ENCODE measurements at places on chromosomes 7 and 10.

DNA sequence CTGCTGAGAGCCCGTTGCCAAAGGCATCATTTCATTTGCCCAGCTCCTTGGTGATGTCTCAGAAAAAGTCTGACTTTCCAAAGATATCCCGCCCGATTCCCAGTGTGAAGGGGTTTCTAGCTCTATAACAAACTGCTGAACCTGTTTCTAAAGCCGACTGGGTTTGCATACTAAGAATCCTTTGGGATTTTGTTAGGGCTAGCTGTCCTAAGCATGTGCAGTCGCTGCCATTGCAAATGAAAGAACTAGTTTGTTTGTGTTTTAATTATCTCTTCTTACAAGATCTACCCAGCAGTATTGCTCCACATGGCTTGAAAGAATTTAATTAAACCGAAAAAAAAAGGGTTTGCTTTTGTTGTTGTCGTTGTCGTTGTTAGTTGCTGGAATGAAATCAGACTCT is 476.6 kb downstream of the GATA3 start:
- DNase-seq = no peak

- no peak for DNase-seq
These were observed 450.8 kb downstream of the ETV1 start for GRCh38 chr7:13538669-13539068.

DNA sequence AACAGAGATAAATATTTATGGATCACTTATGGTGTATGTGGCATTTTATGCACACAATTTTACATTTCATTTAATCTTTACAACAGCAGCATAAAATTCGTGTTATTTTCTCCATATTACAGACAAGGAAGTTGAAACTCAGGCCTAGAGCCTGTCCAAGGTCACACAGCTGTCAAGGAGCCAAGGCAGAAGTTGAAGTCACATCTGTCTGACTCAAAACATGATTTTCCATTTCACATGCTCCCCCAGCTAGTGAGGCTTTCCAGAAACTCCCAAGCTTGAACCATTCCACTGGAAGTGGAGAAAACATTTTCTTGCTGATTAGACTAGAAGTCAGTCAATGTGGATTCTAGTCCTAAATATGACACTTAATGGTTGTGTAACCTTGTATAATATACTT is 110.5 kb downstream of the HECTD2 start:
- DNase-seq = no peak

DNA sequence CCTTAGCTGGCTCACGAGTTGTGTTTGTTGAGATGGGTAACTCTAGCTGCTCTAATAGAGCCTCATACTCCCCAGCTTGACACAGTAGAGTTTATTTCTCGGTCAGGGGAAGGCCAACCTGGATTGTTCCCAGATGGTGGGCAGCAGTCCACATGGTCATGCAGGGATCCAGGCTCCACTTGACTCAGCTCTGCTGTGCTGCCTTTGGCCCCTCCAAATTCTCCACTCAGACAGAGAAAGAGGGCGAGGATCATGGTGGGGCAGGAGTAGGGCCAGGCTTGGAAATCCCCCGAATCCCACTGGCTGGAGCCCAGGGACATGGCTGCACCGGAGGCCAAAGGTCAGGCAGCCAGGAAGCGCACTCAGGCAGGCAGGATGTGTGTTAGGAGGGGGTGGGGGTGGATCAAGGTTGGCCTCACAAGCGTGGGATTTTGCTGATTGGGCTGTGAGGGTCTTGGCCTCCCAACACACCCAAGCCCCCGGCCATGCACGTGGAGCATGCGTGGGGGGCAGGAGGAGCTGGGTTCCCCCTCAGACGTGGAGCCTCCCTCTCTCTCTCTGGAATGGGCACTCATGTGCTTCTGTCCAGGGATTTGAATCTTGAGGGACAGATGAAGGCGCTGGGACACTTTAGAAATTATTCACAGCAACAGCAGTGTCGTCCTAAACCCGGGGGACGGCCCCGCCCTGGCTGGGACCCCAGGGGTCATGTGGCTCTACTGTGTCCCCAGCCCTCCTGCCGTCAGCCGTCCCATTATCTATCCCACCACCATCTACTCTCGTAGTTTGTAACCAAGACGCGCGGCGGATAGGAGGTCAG is 44.8 kb downstream of the PDGFA start:
- DNase-seq = no peak

DNA sequence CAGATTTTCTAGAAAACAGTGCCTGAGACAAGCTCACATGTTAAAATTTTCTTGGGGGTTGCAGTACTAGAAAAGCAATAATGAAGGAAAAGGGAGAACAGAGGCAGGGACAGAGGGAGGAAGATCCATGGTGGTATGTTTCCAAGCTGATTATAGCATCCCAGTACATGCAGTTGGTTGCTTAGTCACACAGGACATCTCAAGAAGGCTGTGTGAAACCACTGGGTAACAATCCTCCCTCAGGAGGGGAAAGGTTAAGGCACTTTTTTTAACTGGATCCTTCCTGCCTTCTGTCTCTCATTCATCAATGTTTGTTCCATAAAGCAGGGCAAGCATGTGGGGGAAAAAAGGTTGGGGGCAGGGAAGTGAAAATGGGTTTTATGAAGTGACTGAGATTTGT is 6.1 kb upstream of the IMMP2L start:
- DNase-seq = no peak

- no peak for DNase-seq
These were observed 6.0 kb downstream of the RBP3 start for GRCh38 chr10:47354165-47354564.

- no peak for DNase-seq
These were observed 39.0 kb downstream of the MAD1L1 start for GRCh38 chr7:2193575-2194305.

DNA sequence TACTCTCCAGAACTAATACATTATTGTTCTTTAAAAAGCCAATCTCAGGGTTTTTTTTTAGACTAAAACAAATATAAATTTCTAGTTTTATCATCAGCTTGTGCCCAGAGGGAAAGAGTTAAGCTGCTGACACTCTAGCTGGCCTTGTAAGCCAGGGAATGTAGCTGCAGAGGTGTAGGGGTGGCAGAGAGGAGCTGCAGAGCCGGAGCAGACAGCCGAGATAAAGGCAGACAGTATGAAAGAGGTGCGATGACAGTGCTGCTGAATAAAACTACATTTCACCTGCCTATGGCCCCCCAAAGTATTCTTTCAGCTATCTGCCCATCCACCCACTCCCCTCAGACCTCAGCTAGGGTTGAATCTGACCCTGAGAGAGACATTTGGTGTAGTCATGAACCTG is 653.7 kb upstream of the ZWINT start:
- no peak for DNase-seq

- no peak for DNase-seq
These were observed 192.5 kb upstream of the SEMA3C start for GRCh38 chr7:81111358-81111757.

DNA sequence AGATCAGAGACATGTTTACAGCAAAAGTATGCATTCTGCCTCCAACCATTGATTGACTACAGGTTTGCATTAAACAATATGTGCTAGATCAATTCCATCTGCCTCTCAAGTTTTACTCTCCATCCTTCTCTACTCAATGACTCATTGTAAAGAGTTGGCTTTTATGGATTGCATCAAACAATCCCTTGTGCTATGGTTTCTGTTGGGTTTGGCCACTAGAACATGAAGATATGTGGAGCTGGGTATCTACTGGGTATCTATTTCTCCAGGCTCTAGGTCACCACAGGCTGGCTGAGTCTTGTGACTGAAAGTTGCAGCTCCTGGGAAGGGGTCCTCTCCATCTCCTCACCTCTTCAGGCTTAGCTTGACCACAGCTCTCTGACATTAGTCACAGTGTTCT is 204.7 kb downstream of the DGKI start:
- DNase-seq = no peak

- no peak for DNase-seq
These were observed 10.8 kb downstream of the GIMAP6 start for GRCh38 chr7:150621376-150621775.

- no peak for DNase-seq
These were observed 655.6 kb downstream of the LRMDA start for GRCh38 chr10:76086761-76087639.

GRCh38 chr7:136654406-136654805 is 214.0 kb upstream of the CHRM2 start:
- DNase-seq = no peak

GRCh38 chr10:131547129-131547799 is 235.7 kb upstream of the TCERG1L start:
- DNase-seq = no peak

- no peak for DNase-seq
These were observed 134.2 kb downstream of the OR13A1 start for GRCh38 chr10:45180946-45181875.

DNA sequence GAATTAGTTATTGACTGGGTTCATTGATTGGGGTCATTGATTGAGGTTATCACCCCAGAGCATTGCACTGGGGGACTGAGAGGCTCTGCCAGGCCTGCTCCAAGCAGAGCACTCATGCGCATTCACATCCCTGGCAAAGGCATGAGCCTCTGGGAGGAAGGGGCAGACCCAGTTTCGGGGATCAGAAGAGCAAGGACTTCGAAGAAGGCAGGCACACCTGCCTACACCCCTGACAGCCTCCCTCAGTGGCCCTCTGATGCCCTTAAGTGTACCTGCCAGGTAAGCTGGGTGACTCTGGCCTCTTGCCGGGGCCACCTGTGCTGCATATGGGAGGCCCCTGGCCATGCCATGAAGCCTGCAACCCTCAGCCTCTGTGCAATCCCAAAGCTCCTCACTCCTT is 181.1 kb downstream of the PTPN20 start:
- no peak for DNase-seq

DNA sequence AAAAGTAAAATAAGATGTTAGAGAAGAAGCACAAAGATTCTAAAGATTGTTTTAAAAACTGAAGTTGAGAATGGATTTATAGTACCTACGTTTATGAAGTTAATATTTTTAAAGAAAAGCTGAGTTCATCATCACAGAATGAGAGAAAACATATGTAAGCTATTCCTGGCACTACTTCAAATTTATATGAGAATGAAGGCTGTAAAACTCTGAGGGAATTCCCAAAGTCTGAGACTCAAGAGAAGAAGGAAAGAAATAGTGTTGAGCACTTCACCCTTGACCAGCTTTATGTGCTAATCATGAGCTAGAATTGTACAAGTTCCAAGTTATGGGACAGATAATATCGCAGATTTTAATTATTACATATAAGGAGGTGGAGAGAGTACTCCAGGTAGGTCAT is 323.7 kb upstream of the GNAI1 start:
- DNase-seq = no peak

GRCh38 chr7:99733003-99733402 is 2.0 kb downstream of the CYP3A7 start:
- no peak for DNase-seq

DNA sequence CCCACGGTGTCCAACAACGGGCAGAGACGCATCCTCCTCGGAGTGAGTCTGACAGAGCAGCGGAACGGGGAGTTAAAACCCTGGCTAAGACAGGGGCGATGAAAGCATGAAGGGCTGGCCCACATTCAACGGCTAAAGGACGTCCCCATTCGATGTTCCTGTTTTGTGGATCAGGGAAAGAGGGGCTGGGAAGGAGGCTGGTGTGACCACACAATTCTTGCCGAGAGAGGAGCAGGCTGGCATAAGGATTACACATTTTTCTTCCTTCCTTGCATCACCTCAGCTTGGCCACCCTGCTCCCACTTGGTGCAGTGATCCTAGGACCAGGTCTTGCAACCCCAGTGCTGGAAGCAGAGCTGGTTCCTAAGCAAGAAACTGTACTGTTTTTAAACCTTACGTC is 67.7 kb downstream of the GNA12 start:
- no peak for DNase-seq

DNA sequence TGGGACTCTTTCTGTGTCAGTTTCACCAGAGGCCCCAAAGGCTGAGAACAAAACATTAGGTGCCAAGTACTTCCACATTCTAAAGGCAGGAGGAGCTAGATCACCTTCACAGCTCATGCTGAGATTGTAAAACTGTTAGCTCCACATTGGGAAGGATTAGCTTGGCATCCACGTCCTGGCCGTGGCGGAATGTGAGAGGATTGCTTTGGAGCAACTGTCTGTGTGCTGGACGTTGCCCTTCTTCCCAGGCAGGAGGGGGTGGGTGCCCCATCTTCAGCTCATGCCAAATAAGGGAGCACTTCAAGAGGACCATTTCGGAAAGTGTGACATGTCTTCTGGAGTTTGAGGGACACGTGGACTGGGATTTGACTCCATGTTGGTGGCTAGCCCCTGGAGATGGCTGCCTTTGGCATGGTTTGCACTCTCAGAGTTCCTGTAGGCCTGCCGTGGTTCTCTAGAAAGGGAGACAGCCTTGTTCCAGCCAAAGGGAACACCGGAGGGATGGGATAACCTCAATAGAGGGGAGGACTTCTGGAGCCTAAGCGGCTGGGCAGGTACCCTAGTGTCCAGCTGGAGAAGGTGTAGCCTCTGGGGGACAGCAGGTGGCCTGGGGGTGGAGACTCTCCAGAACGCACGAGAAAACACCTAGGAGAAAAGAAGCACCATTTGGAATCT is 19.9 kb upstream of the FMC1 start:
- DNase-seq = no peak

GRCh38 chr10:5599613-5600520 is 66.5 kb downstream of the ASB13 start:
- DNase-seq = no peak

DNA sequence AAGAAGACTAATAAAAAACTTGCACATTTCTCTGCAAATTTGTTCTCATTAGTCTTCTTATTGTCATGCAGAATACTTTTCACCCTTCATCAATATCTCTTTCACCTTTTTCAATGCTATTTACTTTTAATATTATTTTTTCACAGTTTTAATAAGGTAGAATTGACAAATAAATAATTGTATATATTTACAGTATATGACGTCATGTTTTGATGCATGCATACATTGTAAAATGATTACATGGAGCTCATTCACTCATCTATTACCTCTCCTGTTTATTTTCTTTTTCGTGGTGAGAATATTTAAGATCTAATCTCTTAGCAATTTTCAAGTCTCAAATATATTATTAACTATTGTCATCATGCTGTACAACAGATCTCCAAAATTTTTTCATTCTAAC is 658.2 kb upstream of the MKI67 start:
- DNase-seq = no peak

- no peak for DNase-seq
These were observed 22.6 kb downstream of the CPVL start for GRCh38 chr7:29123626-29124190.

GRCh38 chr10:88316292-88316861 is 266.7 kb downstream of the RNLS start:
- DNase-seq = no peak

DNA sequence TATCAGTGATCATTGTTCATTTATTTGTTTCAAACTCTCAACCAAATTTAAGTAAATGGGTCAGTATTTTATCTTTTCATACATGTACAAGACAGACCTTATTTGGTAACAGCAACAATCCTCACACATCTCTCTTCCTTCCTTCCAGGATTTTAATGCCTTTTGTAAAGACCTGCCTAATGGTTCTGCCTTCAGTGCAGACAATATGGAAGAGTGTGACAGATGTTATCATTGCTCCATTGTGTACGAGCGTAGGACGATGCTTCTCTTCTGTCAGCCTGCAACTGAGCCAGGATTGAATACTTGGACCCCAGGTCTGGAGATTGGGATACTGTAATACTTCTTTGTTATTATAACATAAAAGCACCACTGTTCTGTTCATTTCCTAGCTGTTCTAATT is 6.3 kb downstream of the CAV2 start:
- no peak for DNase-seq

Data from KG1 (cell line).